Stimulated activated memory B cell treated with anti-CD40 and anti-IgM and Interleukin-4, amounts not matched to agents 10 μg/mL and 1 μg/mL and 100 μg/mL, for 72 hours (primary cell): ENCODE measurements at places on chromosomes 16 and 17.

DNA sequence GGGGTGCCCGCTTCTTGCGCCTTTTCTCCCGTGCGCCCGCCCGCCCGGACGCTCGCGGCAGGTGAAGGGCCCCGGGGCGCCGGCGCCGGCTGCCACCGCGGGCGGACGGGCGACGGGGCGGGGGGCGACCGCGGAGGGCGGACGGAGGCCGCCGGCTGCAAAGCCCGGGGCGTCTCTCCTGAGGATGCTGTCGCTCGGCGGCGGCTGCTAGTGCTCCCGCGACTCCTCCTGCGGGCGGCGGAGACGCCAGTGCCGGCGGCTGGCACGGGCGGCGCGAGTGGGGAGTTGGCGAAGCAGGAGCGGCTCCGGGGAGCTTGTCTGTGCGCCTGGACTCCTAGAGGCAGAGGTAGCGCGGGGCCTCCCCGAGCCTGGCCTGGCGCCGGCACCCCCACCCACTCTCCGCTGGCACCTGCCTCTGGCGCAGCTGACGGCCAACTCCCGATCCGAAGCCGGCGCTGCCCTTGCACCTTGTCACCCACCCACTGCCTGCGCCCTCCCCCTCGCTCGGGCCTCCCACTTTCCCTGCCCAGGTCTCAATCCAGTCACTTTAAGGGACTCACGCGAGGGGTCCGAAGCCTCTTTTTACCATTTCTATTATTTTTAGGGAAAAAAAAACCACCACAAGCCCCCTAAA lies at the start of gene FAM20A:
FAM20A (minus strand) TSS at position 437 of the 634 bp plus-strand sequence. CDS start 701 bp downstream, outside the sequence.
- peak; percentile 24 for ATAC-seq

DNA sequence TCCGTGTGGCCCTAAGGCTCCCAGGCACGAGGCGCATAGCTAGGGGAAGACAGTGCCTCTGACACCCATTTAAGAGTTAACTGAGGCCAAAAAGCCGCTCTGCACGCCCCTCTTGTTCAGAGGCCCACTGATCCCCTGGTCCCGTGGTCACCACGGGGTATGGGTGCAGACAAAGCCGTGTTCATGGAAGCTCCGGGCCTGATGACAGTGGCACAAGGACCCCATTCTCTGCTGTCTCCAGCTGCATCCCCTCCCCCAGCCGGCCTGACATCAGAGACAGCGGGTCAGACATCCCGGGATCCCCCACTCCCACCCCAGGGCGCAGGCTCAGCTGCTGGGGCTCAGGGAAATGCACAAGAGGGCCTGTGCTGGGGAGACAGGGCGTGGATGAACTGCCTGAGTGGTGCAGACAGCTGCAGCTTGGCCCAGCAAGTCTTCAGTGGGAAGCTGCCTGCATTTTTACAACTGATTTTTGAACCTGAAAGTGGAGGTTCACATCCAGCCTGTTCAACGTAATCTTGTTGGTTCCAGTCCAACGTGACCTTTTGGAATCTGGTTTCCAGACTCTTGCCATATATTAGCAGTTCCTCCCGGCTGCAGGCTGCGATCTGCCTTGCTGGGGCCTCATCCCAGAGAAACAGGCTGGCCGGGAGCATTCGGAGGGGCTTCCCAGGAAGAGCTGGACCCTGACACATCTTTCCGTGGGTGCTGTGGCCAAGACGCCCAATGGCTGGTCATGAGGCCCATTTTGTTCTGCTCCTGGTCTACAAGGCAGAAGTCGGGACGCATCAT lies 9.7 kb upstream of the BAHCC1 start:
- no peak for ATAC-seq

DNA sequence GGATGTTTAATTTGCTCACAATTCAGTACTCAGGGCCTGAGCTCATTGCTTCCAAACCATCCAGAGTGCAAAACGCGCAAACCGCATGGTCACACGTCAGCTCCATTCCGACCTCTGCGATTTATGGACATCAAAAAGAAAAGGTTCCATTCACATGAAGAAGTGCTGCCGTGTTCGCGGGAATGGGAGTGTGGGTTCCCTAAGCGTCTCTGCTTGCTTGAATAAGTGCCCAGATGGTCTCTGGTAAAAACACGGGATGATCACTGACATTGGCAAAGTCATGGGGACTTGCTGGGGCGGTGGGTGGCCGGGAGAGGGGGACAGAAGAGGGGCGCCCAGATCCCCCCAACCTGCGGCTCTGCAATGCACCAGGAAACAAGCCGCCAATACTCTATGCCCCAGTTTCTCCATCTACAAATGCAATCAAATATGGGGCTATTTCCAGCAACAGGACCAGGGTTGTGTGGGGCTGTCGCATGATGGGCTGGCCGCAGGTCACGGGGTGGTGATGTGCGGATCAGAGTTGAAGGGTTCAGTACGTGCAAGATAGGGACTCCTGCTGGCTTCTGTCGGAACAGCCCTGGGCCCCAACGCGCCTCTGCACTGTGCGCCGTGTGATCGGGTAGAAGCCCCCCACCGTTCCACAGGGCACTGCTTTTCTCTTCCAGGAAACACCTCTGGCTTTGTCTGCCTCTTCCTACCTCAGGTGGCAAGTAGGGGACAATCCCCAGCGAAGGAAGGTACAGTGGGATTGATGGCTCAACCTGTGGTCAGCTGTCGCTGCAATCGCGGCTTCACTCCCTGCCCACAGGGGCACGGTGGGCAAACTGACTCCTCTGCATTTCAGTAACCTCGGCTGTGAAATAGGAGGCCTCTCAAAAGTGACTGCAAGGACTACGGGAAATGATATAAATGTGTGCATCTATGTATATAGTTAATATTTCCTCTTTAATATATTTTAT lies 11.2 kb downstream of the FOXF1 start:
- no peak for ATAC-seq

DNA sequence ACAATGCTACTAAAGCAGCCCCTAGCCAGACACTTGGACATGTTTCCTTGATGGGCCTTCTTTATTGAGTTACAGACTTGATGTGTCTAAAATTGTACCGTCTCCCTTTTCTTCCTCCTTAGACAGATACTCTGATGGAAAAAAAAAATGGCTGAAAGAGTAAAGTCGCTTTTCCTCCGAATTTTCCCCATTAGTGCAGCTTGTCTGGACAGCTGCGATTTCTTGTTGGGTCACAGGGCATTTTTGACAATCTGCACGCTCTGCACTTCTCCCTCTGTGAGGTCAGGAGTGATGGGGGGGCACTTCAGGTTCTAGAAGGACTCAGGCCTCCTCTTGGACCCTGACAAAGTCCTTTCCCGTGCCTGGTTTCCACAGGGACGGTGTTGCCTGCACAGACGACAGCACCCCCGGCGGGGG lies 968 bp upstream of the PRKAR1A start:
- ATAC-seq = no peak

GRCh38 chr17:38603786-38604478 lies 1.8 kb downstream of the SRCIN1 start:
- ATAC-seq = no peak

DNA sequence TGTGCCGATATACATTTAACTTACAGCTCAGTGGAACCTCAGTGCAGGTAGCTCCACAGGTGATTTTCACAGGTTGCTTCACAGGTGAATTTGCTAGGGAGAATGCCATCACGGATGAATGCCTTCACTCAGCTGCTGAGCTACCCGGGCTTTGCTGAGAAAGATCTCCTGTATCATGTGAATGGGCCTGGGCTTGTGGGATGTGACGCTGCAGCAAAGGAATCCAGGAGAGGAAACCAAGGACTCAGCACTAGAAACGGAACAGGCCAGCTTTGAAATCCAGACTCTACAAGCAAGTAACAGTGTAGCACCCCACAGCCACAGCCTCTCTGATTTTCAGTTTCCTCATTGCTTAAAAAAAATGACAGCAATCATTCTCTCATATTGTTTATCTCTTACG lies 271.4 kb upstream of the MAF start:
- ATAC-seq = no peak

DNA sequence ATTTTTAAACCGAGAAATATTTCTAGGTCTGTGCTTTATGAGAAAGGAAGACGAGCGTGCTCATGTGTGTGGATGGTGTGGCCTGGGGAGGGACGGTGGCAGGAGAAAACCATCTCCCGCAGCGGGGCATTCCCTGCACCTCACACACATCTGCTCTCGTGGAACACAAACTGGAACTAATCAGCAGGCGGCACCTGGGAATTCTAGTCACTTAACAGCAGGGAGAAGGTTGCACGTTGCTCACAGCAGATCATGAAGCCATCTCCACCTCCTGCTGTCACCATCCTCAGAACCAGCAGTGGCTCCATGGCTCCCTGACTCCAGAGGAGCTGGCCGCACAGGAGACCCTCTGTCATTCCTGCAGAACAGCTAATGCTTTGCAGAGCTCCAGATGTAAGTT lies 35.2 kb downstream of the ADCY9 start:
- ATAC-seq = no peak

DNA sequence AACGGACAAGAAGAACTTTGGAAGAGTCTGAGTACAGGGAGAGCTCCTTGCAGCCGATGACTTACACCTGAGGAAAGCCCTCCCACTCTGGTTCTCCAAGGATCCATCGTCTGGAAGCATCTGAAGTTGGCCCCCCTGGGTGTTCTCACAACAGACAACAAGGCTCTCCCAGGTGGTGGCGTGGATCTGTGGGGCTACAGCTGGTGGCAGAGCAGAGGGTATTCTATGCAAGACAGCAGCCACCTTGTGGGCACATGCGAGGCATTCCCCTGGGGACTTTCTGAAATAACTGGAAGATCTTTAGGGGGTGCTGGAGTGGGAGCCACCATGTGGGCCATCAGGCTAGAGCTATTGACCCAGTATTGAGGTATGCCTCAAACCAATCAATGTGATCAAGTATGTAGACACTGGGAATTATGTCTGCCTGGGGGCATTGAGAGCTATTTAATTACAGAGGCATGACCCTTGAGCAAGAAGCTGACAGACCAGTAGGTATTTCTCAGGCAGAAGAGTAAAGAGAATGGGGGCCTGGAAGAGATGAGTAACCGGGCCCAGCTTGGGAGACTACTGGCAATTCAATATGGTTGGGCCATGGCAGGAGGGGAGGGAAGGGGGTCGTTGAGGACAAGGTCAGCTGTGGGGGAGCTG lies 6.9 kb upstream of the KRT19 start:
- ATAC-seq = no peak

GRCh38 chr16:87881324-87882200 lies 12.3 kb upstream of the SLC7A5 start:
- ATAC-seq = no peak

GRCh38 chr17:77963441-77963840 lies 4.9 kb downstream of the TNRC6C start:
- no peak for ATAC-seq

- no peak for ATAC-seq
These were observed 10.9 kb downstream of the ABCC1 start for GRCh38 chr16:15960124-15960971.

DNA sequence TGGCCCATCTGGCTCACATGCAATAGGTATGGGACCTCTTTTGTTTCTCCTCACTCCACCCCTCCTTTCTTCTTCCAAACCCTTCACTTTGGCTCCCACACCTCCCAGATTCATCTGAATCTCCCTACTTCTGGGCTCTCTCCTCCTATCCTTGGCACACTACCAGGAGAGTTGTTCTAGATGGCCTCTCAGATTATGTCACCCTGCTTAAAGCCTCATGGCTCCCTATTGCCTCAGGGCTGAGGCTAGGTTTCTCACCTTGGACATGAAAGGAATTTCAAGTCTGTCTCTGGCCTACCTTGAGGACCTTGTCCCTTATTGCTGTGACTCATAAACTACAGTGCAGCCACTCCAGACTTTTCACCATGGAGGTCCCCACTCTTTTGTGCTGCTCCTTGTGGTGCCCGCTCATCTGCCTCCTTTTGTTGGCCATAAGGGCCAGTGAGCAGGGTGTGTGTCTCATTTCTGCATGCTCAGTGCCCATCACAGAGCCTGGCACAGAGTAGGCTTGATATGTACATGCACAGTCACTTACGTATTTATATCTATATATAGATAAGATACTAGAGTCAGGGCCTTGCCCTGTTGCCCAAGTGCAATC lies 1.0 kb upstream of the MFAP4 start:
- no peak for ATAC-seq

DNA sequence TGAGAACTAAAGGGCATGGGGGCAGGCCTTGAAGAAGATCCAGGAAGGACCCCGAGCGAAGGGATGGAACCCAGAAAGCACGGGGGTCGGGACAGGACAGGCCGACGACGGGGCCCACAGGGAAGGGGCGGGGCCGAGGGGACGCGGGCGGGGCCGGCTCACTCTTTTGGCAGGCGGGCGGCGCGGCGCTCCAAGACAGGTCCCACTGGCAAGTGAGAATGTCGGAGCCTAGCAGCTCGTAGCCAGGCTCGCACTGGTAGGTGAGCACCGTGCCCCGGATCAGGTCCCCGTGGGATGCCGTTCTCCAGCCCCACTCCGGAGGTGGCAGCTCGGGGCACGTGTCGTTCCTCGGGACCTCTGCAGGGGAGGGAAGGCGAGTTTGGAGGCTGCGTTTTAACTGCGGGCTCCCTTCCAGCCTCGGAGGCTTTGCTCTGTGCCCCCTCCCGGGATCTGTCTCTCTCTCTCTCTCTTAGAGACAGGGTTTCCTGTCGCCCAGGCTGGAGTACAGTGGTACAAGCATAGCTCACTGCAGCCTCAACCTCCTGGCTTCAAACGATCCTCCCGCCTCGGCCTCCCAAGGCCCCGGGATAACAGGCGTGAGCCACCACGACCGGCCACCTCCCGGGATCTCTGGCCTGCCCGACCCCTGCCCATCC lies 13.7 kb upstream of the CDIPT start:
- peak; percentile 10 for ATAC-seq

GRCh38 chr16:81520560-81521135 lies 76.0 kb downstream of the CMIP start:
- ATAC-seq = peak; percentile 39

DNA sequence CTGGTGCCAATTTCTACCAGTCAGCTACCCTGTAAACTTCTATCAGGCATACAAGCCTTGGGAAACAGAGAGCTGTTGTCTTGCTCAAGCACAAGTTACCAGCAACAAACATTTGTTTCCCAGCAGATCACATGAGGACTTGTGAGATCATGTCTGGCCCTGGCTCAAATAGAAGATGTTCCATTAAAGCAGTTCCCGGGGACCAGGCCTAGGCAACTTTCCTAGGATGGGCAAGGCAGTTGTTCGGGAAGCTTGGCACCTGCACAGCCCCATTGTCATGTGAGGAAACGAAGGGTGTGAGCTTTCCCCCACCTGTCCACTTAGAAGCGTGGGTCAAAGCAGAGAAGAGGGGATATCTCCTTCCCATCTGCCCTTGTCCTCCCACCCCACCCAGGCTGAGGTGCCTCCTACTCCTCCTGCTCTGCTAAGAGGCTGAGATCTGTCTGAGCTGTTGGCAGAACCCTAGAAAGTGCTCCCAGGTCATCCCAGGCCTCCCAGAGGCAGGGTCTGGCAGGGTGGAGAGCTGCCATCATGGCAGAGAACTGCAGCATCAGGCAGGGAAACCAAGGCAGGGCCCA lies 11.2 kb upstream of the SLC47A2 start:
- no peak for ATAC-seq

GRCh38 chr17:69734656-69735055 lies 320.2 kb downstream of the MAP2K6 start:
- ATAC-seq = no peak

GRCh38 chr16:55120408-55120807 lies 189.7 kb downstream of the IRX5 start:
- no peak for ATAC-seq

GRCh38 chr16:88339930-88340754 lies 42.6 kb upstream of the ZNF469 start:
- ATAC-seq = no peak

- peak; percentile 62 for ATAC-seq
These were observed 17.4 kb downstream of the IL34 start for GRCh38 chr16:70663524-70664324.

- no peak for ATAC-seq
These were observed 16.9 kb downstream of the DNASE1 start for GRCh38 chr16:3671424-3671823.

GRCh38 chr17:56676810-56677209 lies 83.3 kb downstream of the NOG start:
- no peak for ATAC-seq

GRCh38 chr17:45794840-45795239 lies 10.7 kb downstream of the CRHR1 start:
- ATAC-seq = no peak
